ENCODE measurements at places on chromosomes 6 and 20.

DNA sequence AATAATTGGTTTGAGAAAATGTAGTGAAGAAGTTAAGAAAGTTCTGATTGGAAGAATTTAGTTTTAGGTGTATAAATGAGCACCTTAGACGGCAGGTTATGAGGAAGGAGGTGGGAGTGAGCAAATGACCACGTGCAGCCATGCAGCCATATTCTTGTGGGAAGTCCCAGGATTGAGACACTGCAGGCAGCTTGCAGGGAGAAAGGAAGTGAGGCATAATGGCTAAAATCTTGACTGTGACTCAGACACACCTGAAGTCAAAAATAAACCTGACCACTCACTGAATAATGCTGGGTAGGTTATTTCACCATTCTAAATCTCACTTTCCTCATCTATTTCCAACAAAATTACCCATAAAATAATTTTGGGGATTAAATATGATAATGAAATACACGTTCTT lies 16.6 kb downstream of the DSE start:
- no peak for DNase-seq

DNA sequence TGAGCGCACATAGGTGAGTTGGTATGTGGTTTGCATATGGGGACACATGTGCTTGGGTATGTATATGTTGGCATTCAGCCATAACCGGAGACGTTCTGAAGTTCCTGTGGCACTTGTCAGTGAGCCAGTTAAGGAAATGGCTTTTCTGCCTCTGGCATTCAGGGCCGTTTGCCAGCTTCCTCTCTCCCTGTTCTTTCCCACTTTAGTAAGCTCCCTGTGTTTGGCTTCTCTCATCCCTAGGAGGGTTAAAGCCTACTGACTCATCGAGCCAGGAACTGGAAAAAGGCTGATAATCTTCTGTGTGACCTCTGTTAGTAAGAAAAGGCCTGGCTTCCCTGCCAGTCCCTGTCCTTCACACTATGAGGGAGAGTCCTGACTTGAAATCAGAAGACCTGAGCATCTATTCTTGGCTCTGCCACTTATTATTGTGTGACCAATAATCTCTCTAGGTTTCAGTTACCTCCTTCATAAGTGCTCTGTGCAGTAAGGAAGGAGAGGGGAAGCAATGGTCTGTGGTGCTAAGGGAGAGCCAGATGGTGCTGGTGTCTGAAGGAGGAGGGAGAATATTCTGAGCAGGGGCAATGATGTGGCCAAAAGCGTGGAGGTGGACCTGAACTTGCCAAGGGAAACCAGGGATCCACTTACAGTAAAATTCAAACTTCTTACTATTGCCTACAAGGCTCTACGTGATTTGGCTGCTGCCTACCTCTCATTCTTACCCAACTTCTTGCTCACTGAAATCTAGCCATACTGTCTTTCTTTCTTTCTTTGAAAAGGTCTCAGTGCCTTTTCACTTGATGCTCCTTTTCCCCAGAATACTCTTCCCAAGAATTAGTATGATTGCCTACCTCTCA lies 31.4 kb downstream of the ACSS2 start:
- DNase-seq: no peak

DNA sequence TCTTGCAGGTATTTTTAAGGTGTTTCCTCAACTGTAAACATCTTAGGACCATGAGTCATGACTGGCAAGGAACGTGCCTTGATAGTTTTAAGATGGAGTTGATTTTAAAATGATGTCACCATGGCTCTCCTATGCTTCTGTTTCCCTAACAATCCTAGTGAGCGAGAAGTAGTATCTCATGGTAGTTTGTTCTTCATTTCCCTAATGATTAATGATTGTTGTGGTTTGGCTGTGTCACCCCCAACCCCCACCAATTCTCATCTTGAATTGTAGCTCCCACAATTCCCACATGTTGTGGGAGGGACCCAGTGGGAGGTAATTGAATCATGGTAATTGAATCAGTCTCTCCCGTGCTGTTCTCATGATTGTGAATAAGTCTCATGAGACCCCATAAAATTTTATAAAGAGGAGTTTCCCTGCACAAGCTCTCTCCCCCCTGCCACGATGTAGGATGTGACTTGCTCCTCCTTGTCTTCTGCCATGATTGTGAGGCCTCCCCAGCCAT lies 16.8 kb upstream of the BNIP5 start:
- no peak for DNase-seq

- no peak for DNase-seq
Observed at GRCh38 chr20:50728981-50729874, 2.2 kb upstream of the PARD6B start.

GRCh38 chr6:168789699-168790098 lies 348.7 kb downstream of the SMOC2 start:
- DNase-seq: no peak

DNA sequence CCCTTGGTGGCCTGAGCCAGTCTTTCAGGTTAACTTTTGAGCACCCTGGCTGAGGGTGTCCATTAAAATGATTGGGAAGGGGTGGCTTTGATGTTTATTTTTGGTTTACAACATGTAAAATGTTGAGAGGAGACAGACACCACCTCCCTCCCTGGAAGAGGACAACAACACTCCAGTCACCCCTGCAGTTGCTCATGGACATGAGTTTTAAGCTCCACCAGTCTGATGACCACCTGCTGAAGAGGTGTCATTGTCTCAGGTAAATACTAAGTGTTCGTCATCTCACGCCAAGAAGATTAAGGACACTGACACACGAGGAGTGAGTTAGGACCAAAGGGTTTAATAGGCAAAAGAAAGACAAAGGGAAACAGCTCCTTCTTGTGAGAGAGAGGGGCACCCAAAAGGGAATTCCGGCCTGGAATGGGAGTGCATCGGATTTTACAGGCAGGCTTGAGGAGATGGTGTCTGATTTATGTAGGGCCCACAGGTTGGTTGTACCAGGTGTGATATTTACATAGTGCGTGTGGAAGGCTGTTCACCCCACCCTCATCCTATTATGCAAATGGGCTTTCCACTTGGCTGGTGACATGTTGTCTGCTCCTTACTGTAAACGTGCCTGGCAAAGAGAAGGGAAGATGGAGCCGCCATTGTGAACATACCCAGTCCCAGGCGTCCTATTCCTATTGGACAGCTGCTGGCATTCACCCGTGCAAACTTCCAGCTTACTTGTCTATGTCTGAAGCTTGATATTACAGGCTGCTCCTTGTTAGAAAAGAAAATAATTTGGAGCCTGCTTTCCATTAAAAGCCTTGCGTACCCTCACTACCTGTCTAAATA lies 6.6 kb downstream of the HLA-B start:
- no peak for DNase-seq

GRCh38 chr6:150720774-150721233 lies 121.1 kb downstream of the PLEKHG1 start:
- DNase-seq: no peak

DNA sequence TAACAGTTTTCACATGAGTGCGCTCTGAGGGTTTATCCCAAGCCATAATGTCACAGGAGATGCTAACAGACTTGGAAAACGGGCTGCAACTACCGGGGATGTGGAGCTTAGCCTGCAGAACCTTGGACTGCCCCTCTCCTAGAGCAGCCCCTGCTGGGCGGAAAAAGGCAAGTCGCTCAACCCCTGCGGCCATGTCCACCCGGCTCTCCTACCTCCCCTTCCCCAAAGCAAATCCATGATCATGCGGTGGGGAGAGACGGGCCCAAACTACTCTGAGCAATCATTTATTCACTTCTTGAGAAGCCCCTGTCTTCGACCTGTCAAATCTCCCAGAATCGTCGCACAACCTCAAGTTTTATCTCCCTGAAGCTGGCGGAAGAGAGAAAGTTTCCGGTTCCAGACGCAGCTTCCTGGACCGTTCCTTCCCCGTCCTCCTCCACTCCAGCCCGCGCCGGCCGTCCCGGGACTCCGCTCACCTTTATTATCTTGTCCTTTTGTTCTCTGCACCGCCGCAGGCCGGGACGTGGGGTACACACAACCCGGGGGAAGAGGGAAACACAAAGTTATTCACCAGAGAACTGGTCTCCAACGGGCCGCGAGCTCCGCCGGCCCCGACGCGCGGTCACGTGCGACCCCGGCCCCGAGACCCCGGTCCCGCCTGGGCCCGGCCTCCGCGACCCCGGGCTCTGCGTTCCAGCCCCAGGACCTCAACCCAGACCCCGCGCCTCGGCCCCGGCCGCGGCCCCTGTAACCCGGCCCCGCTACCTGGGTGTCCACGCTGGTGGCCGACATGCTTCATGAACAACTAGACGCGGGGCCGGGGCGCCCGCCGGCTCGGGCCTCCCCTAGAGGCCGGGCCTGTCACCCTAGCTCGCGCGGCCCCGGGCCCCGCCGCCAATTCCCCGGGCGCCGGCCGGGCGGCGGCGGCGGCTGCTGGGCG lies 560 bp downstream of the YTHDF1 start:
- peak; percentile 38 for DNase-seq

GRCh38 chr20:59808729-59809381 lies 124.6 kb downstream of the SYCP2 start:
- DNase-seq: no peak

DNA sequence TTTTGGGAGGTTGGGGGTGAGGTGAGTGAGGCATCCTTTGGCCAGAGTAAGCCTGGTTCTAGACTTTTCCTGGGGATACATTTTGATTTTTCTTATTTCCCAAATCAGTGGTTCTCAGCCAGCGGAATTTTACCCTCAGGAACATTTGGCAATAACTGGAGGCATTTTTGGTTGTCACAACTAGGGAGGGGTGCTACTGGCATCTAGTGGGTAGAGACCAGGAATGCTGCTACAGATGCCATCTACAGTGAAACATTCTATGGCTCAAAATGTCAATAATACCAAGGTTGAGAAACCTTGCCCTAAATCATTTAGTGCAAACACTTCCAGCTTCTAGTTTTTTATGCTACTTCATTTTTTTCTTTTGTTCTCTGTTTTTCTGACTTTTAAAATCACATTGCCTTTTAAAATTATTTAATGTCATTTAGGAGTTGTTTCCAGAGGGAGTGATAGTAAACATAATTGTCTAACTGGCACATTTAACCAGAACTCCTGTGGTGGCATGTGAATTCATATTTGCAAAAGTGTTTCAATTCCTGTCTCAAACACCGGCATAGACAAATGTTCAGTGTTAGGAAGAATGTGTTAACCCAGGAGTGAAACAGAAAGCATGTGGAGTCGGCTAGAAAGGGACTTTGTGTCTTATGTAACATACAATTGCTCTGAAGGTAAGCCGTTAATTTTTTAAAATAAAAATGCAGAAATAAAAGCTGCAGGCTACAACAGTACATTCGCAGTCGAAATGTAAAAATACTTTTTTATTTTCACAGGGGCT lies 59.0 kb downstream of the QRSL1 start:
- DNase-seq: no peak

- DNase-seq: no peak
Observed at GRCh38 chr6:15970517-15970916, 158.4 kb upstream of the MYLIP start.

GRCh38 chr6:156348849-156349248 lies 428.3 kb upstream of the ARID1B start:
- DNase-seq: no peak

DNA sequence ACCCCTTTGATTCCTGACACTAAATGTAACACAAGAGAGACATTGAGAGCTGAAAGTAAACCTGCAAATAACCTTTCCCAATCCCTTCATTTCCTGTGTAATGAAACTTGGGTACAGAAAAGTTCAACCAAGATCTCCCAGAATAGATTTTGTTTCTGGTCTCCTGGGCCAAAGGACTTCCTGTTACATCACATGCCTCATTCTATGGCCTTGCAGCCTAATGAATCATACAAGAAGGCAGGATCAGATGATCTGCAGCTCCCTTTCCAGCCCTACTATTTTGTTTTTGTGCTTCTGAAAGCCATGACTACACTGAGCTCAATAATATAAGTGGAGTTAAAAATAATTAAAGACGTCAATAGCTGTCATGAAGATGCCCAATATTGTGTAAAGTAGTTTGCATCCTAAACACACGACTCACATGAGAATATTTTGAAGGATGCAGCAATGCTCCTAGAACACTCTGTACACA lies 73.4 kb upstream of the NOX3 start:
- no peak for DNase-seq

GRCh38 chr20:4613718-4614620 lies 107.7 kb upstream of the PRND start:
- peak; percentile 71 for DNase-seq

- DNase-seq: no peak
Observed at GRCh38 chr6:3402310-3403237, 54.3 kb downstream of the SLC22A23 start.

DNA sequence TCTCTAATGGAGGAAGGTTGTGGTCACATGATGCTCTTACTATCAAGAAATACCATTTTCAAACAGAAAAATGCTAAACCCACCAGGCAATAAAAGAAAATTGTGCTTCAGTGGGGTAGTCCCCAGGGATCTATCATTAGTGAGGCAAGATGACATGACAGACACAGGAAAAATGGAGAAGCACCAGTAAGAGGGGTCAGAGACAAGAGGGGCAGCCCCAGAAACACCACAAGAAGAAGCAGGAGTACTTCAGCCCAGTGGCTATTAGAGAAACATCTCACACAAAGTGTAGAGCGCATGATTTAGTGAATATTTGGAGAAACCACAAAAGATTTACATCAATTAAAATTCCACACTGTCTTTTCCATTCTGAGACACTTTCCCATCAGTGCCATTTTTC lies 10.2 kb upstream of the TMEM200A start:
- no peak for DNase-seq

DNA sequence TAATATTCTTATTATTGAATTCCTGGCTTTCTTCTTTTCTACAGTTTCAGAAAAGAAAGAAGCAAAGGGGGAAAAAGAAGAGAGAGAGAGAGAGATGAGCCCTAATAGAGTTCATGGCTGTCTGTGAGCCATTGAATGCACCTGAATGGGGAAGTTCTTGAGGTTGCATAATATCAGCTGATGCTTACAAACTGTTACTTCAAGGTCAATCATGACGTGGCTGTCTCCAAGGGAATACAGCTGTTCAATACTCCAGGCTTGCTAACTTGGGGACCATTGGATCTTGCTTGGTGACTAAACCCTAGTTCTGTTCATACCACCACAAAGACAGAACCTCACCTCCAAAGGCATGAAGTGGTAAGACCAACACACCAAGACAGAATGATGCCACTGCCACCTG lies 180.4 kb downstream of the ADGRG6 start:
- no peak for DNase-seq

DNA sequence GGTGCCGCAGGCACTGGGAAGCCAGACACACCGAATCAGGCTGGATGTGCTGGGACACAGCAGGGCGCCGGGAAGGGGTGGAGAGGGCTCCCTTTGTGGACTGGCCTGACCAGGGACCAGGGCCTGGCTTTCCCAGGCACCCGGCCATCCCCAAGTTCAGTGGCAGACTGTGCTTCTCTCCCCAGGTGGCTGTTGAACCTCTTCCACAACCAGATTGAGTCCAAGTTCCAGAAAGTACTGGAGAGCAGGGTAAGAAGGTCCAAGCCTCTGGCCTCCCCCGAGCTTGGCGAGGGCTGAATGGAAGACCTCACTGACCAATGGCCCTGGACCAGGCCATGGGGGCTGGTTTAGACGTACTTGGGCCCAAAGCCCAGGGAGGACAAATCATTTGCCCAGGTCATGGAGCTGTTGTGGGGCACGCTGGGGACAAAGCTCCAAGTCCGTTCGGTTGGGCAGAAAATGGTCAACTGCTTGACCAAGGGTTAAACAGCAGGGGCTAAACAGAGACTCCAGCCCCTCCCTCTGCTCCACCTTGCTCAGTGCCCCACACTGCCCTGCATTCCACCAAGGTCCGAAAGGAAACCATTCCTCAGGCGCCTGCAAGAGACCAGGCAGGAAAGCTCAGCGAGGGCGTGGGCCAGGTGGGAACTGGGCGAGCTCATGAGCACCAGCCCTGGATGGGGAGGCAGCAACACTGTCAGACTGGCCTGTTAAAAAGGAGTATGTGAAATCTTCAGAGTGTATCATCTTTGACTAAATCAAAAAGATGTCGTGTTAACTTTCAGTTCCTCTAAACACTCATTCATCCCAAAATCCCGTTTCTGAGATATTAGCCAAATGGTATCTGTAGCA lies 9.1 kb downstream of the LBP start:
- DNase-seq: no peak

All from activated T-cell treated with anti-CD3 and anti-CD28 coated beads, Interleukin-2, amount 50 U/mL, for 24 hours (primary cell).